ENCODE measurements at places on chromosomes 6 and 20. TPM values are rescaled to one million over a fixed set of nuclear protein-coding genes. Genes with fewer than 3 reads are reported as not detected.
A peak's percentile ranks its signal among the peaks of the same experiment; 100 is the strongest.

- DNase-seq, result peak; percentile 76
These were observed 29.1 kb downstream of the MYH7B start for GRCh38 chr20:34984756-34985261.

Gene SLC22A1
- 0.31 TPM for total RNA-seq

- DNase-seq, result no peak
These were observed 19.0 kb downstream of the EPB41L1 start for GRCh38 chr20:36173451-36173933.

Gene GINS1
- total RNA-seq, result 2.2 TPM

GRCh38 chr6:56416247-56416646 lies 168.9 kb upstream of the COL21A1 start:
- no peak for DNase-seq
